Left ventricle myocardium inferior (tissue), 1 donor: ENCODE measurements at places on chromosomes 2 and 18.
A peak's percentile ranks its signal among the peaks of the same experiment; 100 is the strongest.

DNA sequence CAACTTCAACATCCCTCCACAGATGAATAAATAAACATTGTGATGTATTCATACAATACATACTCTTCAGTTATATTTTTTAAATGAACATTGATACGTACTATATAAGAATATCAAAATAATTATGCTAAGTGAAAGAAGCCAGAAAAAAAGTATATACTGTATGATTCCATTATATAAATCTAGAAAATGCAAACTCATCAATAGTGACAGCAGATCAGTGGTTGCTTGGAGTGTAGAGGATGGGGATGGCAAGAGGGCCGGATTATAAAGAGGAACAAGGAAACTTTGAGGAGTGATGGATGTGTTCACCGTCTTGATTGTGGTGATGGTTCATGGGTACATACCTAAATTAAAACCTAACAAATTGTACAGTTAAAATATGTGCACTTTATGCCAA, 3.0 kb upstream of the TTC27 start:
- DNase-seq = no peak

- DNase-seq = no peak
Measured at GRCh38 chr2:214203744-214204289, 207.0 kb upstream of the VWC2L start.

DNA sequence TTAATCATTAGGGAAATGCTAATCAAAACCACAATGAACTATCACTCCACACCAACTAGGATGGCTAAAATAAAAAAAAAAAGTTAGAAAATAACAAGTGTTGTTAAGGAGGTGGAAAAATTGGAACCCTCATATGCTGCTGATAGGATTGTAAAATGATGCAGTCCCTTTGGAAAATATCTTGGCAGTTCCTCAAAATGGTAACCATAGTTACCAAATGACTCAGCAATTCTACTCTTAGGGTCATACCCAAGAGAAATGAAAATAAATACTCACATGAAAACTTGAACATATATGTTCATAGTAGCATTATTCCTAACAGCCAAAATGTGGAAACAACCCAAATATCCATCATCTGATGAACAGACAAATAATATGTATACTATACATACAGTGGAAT, 15.7 kb upstream of the ACVR2A start:
- no peak for DNase-seq

- DNase-seq = peak; percentile 58
Measured at GRCh38 chr2:20424300-20425290, 22.3 kb upstream of the RHOB start.

GRCh38 chr2:207248702-207249377, 83.1 kb upstream of the KLF7 start:
- no peak for DNase-seq

DNA sequence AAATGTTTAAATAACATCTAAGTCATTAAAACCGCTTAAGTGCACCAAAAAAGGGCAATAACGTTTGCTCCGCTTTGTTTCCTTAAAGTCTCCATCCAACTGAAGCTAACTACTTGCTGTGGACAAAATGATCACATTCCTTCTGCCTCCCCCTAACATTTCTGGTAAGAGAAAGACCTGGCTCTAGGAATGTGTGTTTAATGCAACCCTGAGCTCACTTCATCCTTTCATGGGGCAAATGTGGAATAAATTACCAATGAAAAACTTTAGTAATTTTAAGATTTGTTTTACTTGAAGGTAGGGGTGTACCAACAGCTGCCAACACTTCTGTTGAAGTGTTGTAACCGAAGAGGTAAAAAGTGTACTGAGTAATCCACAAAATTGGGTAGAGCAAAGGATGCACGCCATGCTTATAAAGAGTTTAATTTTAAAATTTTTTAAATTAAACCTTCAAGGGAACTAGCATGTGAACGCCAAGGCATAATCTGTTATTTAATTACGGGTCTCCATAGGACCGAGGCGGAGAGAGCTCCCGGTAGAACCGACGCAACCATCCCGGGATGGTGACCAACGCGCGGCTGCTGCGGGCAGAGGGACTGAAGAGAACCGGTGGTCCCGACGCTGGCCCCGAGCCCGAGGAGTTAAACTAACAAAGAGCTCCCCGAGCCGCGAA, 1.1 kb downstream of the HNRNPLL start:
- DNase-seq = no peak

DNA sequence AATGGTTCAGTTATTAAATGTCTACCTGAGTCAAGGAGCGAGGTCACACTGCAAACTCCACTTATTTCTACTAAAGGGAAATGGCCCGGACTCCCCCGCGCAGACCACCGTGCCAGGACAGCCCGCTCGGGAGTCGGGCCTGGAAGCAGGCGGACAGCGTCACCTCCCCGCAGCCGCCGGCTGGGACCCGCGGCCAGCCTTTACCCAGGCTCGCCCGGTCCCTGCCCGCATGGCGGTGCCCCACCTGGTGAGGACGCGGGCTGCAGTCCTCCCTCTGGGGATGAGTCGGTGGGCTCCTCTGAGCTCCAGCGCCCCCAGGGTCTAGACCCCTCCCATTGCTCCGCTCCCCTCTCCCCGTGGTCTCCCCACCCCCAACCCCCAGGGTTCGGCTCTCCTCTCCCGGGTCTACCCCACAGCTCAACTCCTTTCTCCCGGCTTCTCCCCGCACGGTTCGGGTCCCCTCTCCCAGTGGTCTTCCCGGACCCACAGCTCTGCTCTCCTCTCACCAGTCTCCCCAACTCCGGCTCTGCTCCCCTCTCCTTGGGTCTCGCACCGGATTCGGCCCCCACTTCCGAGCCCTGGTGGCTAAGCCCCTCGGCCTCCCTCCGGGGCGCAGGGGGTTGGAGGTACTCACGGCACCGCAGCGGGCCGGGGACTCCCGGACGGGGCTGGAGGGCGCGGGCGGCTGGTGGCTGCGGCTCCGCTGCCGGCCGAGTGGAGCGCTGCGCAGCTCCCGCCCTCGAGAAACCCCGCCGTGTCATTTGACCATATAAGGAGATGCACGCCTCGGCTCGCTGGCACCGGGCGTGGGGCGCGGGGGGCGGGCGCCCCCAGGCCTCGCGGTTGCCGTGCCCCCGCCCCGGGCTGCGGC, at the start of gene FHL2:
FHL2 (minus strand) TSS at position 716 of the 871 bp plus-strand sequence. CDS start 12,535 bp downstream, outside the sequence.
- DNase-seq = peak; percentile 66

- no peak for DNase-seq
Measured at GRCh38 chr18:52738946-52739345, 398.9 kb downstream of the DCC start.

GRCh38 chr2:64685430-64685829, 31.7 kb upstream of the SERTAD2 start:
- no peak for DNase-seq

DNA sequence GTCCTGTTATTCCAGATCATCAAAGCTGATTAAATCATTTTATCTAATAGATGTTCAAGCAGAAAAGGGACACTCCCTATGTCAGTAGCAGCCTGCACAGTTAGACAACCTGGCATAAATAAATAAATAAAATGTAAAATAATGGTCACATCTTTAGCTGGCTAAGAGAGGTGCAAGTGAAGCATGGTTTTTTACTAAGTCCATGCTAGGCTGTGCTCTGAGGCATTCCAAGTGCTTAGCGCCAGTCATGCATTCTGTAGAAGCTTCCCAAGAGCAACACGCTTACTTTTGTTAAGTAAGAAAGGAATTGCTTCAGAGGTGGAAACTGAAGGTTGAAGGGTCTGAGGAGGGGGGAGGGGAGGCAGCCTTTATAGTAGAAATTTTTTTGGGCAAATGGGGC, 351.2 kb downstream of the CDH2 start:
- DNase-seq = no peak

DNA sequence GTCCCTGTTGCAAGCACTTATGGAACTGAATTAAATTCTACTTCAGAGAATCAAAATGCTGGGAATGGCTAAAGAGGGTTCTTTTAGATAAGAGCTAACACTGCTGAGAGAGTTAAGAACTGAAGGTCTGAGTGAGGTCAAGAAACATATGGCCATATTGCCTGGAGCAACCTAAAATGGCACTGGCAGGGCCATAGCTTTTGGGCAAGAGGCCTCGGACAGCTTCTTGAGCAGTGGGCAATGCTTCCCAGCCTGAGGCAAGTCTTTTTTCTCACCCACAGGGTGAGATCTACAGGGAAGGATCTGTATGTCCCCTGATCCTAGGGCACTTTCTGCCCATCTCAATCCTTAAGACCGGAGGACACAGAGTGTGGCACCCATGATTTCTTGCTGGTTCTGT, 244.6 kb upstream of the NT5C1B start:
- no peak for DNase-seq

DNA sequence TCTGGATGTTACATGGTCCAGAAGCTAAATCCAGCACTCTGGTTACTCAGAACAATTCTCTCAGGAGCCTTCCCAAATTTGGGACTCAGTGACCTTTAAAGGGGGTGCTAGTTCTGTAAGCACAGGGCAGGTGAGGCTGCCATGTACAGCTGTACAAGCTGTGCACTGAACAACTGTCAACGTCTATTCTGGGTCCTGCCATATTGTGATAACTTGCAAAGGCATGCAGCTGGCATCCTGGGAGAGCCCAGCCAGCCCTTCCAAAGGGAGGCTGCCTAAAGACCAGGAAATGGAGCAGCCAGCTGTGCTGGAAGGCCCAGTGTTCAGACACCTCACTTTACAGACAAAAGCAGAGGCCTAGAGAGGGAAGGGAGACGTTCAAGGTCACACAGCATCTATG, 204.8 kb downstream of the KLHL29 start:
- DNase-seq = no peak
